Stimulated activated CD4-positive, alpha-beta T cell treated with anti-CD3 and anti-CD28 coated beads, Interleukin-1b, Interleukin-23, amount 100 ng/mL, for 48 hours (primary cell): ENCODE measurements at places on chromosomes 3 and 15.
A peak's percentile ranks its signal among the peaks of the same experiment; 100 is the strongest.

DNA sequence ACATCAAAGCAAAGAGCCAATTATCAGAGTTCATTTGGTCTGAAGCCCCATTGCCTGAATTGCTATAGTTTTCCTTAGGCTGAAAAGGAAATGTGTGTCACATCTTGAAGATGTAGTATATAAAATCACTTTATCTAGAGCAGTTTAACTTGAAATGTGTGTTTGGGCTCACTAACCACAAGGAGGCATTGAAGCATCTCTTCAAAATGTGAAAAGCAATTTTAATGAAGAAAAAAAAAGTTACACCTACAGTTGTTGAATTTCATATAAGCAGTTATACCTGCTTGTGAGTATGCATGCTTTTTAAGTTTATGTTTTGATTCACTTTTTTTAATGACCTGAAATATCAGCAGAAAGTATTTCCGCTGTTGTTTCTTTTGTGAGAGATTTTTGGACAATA, 129.3 kb downstream of the IQCH start:
- no peak for DNase-seq

DNA sequence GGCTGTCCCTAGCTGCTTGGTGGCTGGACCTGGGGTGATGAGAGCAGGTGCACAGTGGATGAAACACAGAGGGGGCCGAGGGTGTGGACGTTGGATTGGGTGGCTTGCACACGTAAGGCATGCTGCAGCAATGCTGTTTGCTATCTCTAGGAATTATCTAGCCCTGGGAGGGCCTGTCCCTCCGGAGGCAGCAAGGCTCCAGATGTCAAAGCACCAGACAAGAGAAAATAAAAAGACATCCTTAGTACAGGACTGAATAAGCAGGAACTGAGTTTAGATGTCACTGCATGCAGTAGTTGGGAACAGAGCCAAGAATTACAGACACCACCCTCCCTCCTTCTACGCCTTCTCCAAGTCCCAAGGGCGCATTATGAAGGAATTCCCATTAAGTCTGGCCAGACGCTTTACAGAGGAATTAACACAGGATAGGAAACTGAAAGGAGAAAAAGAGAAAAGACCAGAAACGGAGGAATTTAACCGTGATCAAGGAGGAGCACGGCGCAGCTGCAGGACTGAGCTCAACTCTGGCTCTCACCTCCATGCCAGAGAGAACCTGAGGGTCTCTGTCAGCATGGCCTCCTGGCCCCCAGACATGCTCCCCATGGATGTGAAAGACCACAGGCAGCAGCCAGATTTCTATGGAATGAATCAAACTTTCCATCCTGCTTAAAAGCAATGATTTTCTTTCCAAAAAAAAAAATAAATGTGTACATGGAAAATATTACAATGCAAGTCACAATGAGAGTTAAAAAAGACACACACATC, 13.8 kb downstream of the ATP10A start:
- DNase-seq = peak; percentile 30

DNA sequence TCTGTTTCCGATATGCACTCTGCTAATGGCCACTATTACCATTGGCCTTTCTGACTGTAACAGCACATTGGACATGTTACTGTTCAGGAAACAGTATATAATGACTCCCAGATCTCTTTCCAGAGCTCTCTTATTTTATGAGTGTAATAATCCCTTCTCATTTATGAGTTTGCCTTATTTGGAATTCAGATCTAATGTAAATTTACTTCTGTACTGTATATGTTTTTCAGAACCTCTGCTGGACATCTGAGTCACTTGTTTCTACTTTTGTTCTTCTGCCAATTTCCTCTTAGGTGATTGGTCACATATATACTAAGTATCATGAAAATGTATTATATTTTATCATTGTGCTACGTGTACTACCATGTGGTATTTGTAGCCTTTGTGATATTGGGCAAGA, 30.5 kb downstream of the RSRC1 start:
- no peak for DNase-seq

GRCh38 chr3:117630885-117631284, 921.3 kb downstream of the TUSC7 start:
- DNase-seq = no peak

DNA sequence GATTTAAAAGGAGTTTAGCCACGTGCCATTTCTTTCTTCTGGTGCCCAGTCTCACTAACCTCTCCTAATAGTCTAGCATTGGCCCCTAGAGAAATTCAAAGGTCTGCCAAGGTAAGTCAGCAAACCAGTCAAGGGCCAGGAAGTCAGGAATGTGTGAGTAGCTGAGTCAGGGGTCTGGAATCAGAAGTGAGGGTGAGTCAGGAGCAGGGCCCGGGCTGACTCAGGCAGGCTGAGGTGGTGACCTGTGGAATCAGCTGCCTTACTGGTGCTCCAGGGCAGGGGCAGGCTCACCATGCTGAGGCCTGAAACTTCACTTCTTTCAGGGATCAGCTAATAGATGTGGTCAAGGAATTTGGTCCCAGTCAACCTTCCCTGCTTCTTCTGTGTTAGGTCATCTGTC, 105.8 kb upstream of the MYZAP start:
- DNase-seq = no peak
